ENCODE measurements at places on chromosomes 11 and 22.
A peak's percentile ranks its signal among the peaks of the same experiment; 100 is the strongest.

DNA sequence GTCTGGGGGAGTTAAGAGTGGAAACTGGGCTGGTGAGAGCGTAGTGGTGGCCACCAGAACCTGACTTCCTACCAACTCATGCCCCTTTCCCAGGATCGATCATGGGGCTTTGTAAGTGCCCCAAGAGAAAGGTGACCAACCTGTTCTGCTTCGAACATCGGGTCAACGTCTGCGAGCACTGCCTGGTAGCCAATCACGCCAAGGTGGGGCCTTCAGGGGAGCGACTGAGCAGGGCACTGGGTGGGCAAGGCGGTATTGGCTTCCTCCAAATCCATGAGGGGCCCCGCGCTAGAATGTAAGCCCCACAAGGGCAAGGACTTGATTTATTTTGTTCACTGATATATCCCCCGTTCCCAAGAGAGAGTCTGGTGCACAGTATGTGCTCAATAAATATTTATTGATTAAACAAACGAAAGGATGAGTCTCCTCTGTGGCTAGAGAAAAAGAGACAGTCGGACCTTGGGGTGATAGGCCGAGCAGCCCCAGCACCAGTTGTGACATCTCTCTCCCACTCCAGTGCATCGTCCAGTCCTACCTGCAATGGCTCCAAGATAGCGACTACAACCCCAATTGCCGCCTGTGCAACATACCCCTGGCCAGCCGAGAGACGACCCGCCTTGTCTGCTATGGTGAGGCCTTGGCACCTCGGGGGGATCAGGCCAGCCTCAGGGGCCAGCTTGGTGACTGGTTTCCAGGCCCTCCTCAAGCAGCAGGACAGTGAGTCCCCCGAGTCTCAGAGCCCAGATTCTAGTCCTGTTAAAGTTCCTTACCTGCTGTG, 765 bp downstream of the ZFPL1 start:
- no peak for DNase-seq

DNA sequence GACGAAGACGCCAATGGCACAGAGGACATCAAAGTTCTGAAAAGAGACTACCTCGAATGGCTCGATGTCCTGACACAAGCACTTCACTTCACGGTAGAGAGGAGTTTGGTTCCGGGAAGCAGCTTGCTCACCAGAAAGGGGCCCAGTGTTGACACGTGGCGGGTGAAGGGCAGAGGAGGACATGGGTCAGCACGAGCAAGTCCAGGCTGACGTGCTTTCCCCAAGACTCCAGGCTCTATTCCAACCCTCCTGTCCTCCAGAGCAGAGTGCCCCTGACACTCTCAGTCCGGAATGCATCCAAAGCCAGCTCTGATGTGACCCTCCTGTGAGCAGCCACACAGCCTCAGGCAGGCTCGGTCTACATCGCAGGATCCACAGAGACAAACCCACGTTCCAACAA, 77.5 kb upstream of the BID start:
- peak; percentile 68 for DNase-seq

DNA sequence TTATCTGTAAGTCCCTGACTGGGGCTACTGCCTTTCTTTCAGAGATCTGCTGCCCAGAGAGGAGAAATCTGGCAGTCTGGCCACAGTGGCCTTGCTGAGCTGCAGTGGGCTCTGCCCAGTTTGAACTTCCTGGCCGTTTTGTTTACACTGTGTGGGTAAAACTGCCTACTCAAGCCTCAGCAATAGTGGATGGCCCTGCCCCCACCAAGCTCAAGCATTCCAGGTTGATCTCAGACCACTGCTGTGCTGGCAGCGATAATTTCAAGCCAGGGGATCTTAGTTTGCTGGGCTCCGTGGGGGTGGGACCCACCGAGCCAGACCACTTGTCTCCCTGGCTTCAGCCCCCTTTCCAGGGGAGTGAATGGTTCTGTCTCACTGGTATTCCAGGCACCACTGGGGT, 117.5 kb downstream of the TRPC6 start:
- DNase-seq: no peak

GRCh38 chr11:1819074-1819473, 15.7 kb upstream of the SYT8 start:
- DNase-seq: no peak

DNA sequence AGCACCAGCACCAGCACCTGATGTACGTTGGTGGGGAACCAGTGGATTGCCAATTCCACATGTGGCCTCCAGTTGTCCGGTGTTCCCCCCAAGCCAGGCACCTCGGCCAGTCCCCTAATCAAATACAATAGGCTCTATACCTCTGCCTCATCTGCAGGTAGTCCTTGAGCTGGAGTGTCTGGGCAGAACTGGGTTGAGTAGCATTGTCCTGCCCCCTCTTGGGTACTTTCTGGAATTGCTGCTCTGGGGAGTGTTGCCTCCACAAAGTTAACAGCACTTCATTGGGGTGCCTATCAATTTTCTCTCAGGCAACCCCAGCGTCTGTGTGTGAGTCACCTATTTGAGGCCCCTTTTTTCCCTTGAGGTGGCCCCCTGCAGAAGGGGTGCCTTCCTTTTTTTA, 413.0 kb upstream of the LARGE1 start:
- DNase-seq: no peak

- no peak for DNase-seq
These were observed 35.7 kb downstream of the CD44 start for GRCh38 chr11:35174666-35175065.

DNA sequence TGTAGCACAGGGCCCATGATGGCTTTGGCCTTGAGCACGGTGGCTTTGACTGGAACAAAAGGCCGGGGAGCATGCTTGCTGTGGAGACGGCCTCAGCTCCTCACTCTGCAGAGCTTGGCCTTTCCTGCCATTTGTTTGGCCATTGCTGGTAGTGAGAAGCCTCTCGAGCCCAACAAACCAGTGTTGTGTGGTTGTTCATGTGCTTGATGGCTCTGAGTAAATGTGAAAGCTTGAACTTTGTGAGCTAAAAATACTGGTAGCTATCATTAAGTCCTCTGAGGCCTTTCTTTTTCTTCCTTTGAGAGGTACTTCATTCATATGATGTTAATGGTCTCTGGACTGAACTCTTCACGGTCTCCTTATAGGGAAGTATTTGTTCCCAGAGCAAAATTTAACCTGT, 39.6 kb downstream of the NAT10 start:
- peak; percentile 20 for DNase-seq

GRCh38 chr11:9609002-9609759, 35.7 kb downstream of the WEE1 start:
- no peak for DNase-seq

DNA sequence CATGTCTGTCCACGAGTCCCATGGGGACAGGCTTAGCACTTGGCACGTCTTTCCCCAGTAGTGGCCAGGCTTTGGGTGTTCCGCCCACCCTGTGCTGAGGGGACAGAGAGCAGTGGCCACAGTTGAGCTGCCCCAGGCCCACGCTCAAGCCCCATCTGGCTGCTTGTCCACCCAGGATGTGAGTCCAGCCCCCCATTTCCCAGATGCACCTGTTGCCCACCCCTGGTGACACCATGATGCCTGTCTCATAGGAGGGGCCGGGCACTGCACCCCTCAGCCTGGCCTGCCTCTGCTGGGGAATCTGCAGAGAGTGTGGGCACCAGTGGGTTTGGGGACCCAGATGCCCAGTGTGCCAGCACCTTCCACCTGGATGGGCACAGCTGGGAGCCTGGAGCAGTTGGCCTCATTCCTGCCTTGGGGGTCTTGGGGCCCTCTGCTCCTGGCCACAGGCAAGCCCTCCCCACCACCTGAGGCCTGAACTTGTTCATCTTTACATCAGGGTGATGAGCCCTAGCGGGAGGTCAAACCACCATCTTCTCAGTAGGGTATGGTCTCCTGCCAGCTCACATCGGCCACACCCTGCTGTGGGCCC, 5.7 kb downstream of the SIGIRR start:
- no peak for DNase-seq

DNA sequence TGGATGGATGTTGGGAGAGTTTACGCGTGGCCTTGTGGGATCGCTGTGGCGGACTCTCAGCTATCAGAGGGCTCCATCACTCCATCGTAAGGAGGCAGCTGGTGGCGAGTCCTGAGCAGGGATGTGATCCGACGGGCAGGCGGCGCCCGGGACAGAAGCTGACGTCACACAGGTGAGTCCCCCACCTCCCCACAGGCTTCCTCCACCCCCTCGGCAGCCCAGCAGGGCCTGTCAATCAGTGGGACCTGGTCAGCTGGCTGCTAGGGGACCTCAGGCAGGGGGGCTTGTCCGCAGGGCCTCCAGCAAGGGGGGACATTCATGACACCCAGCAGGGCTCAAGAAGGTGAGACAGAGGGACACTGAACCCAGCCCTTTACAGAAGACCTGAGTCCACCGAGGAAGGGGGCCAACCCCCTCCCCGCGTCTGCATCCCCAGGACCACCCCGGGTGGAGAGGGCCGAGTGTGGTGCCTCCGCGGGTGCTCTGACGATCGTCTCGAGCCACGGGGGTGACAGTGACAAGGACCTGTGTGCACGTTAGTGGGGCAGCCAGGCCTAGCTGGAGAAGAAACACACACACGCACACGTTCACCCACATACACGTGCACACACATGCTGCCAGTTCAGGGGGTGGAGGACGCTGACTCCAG, 7.1 kb downstream of the HRAS start:
- no peak for DNase-seq

GRCh38 chr11:88068848-88069554, 106.2 kb downstream of the RAB38 start:
- no peak for DNase-seq

GRCh38 chr11:128501632-128502549, 85.5 kb downstream of the ETS1 start:
- DNase-seq: no peak

- no peak for DNase-seq
These were observed 108.0 kb upstream of the ALX4 start for GRCh38 chr11:44417731-44418455.

DNA sequence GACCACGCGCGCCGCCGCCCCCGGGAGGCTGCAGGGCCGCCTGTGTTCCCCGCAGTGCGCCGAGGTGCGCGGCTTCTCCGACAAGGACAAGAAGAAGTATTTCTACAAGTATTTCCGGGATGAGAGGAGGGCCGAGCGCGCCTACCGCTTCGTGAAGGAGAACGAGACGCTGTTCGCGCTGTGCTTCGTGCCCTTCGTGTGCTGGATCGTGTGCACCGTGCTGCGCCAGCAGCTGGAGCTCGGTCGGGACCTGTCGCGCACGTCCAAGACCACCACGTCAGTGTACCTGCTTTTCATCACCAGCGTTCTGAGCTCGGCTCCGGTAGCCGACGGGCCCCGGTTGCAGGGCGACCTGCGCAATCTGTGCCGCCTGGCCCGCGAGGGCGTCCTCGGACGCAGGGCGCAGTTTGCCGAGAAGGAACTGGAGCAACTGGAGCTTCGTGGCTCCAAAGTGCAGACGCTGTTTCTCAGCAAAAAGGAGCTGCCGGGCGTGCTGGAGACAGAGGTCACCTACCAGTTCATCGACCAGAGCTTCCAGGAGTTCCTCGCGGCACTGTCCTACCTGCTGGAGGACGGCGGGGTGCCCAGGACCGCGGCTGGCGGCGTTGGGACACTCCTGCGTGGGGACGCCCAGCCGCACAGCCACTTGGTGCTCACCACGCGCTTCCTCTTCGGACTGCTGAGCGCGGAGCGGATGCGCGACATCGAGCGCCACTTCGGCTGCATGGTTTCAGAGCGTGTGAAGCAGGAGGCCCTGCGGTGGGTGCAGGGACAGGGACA, 2.7 kb downstream of the NLRP6 start:
- DNase-seq: no peak

GRCh38 chr11:65954771-65955170, 6.8 kb upstream of the SART1 start:
- DNase-seq: no peak

- no peak for DNase-seq
These were observed 388.7 kb downstream of the MIAT start for GRCh38 chr22:27046086-27046485.

DNA sequence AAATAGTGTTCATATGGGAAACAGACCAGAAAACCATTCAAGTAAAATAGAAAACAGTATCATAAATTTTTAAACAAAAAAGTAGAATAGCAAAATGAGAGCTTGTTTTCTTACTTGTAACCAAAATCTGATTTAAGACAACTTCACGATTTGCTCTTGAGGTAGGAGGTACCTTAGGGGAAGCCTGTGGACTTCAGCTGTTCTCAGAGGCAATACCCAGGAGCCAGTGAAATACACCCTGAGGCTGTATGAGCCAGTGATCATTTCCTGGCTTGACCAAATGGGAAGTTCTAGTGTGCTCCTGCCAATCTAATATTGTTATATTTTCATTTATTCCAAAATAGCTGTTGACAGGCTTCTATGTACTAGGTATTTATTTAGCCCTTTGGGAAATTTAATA, 104.8 kb downstream of the ARHGAP42 start:
- DNase-seq: no peak

GRCh38 chr11:58787903-58788302, 56.2 kb upstream of the GLYAT start:
- no peak for DNase-seq

- no peak for DNase-seq
These were observed 79.1 kb downstream of the UVRAG start for GRCh38 chr11:75894036-75894585.

- no peak for DNase-seq
These were observed at the start of gene MMP26 for GRCh38 chr11:4704054-4704789. MMP26 (plus strand) TSS chr11:4704784.

DNA sequence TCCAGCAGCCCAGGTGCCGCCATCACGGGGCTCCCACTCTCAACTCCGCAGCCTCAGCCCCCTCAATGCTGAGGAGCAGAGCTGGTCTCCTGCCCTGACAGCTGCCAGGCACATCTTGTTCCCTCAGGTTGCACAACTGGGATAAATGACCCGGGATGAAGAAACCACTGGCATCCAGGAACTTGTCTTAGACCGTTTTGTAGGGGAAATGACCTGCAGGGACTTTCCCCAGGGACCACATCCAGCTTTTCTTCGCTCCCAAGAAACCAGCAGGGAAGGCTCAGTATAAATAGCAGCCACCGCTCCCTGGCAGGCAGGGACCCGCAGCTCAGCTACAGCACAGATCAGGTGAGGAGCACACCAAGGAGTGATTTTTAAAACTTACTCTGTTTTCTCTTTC, at the start of gene SAA1:
TSS of gene SAA1 (plus strand) at position 316 of the 400 bp plus-strand sequence. CDS start 624 bp downstream, outside the sequence.
- no peak for DNase-seq

- DNase-seq: no peak
These were observed 75.4 kb upstream of the ARHGAP20 start for GRCh38 chr11:110787680-110788079.

- no peak for DNase-seq
These were observed 570.3 kb upstream of the ANO5 start for GRCh38 chr11:21622566-21622965.

DNA sequence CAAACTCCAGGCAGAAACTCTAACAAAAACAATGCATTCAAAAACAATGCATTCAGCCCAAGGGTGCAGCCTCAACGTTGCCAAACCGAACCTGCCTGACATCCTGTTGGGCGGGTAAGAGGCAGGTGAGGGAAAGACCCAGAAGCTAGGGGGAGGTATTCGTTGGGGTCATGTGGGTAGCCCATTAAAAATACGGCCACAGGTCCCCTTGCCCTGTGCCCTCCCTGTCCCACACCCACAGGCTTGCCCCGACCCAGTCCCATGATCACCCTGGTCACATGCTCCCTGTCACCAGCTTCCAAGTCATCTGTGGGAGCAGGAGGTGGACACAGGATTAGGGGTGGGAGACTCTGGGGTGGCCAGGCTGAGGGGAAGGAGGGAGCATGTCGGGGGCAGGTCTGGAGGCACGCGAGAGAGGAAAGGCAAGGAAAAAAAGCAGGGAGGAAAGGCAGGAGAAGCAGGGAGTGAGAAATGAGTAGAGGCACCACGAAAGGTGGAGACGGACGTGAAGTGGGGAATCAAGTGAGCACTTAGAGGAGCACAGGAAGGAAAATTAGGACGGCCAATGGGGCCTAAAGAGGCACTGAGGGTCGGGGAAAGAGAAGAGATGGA, 683 bp downstream of the PLA2G6 start:
- no peak for DNase-seq
